ENCODE measurements at places on chromosomes 12 and 14.

GRCh38 chr12:87302126-87302745 is 727.0 kb downstream of the C12orf50 start:
- no peak for DNase-seq

- no peak for DNase-seq
Observed at GRCh38 chr12:13613297-13613696, 368.1 kb downstream of the GRIN2B start.

- DNase-seq = no peak
Observed at GRCh38 chr12:5335069-5335468, 96.8 kb upstream of the NTF3 start.

DNA sequence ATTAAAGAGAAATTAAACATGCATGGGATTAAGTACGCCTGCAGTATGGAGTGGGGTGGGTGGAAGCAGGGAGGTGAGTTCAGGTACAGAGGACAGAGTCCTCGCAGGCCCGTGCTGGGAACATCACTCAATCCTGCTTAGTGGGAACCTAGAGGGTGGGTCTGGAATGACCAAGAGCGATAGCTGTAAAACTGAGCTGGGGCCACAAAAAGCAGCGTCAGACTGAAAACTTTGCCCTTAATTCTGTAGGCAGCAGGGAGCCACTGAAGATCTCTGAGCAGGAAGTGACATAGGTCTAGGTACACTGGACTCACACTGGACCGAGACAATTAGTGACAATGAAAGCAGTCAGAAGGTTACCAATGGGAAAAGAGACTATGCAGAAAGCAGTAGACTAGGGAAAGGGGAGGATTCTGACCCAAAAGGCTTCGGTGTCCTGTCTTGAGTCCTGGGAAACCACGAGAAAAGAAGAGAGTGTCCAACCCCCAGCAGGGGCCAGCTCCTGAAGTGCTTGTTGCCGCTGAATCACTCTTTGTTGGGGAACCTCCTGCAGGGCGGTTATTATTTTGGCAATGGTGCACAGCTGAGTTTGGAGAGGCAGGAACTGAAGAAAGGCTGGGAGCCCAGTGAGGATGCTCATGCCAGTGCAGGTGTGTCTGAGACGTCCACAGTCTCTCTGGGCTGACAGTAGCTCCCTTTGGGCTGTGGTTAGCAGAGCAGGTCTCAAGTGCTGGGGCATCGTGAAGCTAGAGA is 97.4 kb downstream of the PLXNC1 start:
- DNase-seq = no peak

GRCh38 chr14:75090353-75090752 is 20.9 kb downstream of the ZC2HC1C start:
- DNase-seq = no peak

DNA sequence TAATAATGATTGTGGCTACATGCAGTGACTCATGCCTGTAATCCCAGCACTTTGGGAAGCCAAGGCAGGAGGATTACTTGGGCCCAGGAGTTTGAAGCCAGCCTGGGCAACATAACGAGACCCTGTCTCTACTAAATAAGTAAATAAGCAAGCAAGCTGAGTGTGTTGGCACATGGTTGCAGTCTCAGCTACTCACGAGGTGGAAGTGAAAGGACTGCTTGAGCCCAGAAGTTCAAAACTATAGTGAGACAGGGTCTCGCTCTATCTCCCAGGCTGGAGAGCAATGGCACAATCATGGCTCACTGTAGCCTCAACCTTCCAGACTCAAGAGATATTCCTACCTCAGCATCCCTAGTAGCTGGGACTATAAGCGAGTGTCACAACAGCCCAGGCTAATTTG is 64.7 kb downstream of the RPS6KA5 start:
- DNase-seq = no peak

- no peak for DNase-seq
Observed at GRCh38 chr14:38290601-38291188, 34.8 kb upstream of the CLEC14A start.

DNA sequence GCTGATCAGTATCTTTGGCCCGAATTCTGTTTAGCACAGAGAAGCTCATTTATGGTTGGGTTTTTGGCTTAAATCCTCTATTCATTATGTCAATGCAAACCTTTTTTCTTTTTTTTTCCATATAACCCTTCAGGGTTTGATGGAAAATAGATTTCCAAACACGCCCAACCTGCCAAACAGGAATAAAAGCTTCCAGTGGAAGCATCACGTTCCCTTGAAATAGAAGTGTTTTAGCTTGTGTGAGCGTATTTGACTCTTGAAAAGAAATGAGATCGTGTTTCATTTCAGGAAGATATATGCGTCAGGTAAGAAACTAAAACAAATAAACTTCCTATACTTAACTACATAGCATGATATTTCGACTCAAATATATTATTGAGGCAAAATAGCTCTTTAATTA is at the start of gene PIK3C2G:
Gene PIK3C2G (plus strand): TSS at position 246 of the 400 bp plus-strand sequence. CDS start 20,564 bp downstream, outside the sequence.
- DNase-seq = no peak

- DNase-seq = no peak
Observed at GRCh38 chr14:53380052-53380866, 227.1 kb upstream of the DDHD1 start.

GRCh38 chr12:11920231-11920630 is 150.5 kb upstream of the BCL2L14 start:
- no peak for DNase-seq

DNA sequence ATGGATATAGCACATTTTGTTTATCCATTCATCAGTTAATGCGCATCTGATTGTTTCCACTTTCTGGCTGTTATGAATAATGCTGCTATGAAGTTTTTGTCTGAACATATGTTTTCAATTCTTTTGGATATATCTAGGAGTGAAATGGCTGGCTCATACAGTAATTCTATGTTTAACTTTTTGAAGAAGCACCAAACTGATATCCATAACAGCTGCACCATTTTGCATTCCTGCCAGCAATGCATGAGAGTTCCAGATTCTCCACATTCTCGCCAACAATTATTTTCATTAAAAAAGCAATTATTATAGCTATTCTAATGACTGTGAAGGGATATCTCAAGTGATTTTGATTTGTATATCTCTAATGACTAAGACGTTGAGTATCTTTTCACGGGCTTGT is 89.9 kb upstream of the PPP4R3A start:
- DNase-seq = no peak

DNA sequence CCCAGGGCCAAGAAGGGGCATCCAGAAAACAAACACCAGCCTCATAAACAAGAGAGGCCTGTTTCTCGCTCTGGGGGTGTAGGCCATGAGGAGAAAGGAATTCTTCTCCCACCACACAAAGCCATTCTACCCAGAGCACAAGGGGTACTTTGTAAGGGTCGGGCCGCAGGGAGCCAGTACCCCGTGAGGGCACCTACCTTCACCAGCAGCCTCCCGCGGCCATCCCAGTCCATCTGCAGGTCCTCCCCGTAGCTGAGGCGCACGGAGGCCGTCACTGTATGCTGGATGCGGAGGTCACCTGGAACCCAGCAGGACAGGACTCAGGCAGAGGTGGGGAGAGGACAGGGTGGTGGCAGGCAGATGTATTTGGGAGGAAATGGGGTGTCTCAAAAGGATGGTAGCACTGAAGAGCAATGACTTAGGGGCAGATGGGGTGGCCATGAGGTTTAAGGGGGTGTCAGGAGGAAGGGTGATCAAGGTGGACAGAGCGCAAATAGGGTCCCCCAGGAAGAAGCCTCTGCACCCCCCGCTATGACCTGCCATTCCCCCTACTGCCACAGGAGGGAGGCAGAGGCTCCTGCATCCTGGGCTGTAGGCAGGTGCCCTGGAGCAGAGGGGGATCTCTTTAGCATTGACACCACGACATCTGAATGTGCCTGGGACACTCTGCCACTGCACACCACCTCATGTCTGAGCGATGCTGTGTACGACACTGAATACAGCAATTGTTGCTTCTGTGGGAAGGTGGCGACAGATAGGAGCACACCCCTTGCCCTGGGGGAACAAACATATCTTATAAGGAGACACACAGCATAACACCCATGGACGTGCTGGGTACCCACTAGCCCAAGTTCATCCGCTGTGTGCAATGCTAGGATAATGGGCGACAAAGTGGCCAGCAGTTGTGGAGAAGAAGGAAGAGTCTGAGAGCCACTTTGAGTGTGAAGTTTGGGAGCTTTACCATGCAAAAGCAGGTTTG is 61.4 kb downstream of the VWF start:
- DNase-seq = no peak

DNA sequence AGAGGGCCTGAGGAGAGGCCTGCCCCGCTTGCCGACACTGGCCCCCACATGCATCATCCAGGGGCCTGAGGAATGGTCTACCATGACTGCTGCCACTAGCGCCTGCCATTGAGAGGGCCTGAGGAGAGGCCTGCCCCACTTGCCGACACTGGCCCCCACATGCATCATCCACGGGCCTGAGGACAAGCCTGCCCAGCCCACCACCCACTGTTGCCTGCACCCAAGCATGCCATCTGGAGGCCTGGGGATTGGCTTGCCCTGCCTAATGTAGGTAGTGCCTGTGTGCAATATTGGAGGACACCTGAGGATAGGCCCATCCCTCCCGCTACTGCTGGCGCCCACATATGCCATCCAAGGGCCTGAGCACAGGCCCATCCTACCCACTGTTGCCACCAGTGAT is 24.4 kb downstream of the CYP46A1 start:
- no peak for DNase-seq

GRCh38 chr12:78167510-78167909 is 336.8 kb downstream of the NAV3 start:
- no peak for DNase-seq

GRCh38 chr14:28754209-28754985 is 12.2 kb upstream of the FOXG1 start:
- no peak for DNase-seq

All from cerebellar nuclear complex (tissue), 1 donor.